H1 (cell line): ENCODE measurements at places on chromosomes 13 and 19. TPM values are rescaled to one million over a fixed set of nuclear protein-coding genes. Genes with fewer than 3 reads are reported as not detected.

Gene N4BP2L1
- 3.1 and 3.7 TPM in 2 replicates for total RNA-seq

DNA sequence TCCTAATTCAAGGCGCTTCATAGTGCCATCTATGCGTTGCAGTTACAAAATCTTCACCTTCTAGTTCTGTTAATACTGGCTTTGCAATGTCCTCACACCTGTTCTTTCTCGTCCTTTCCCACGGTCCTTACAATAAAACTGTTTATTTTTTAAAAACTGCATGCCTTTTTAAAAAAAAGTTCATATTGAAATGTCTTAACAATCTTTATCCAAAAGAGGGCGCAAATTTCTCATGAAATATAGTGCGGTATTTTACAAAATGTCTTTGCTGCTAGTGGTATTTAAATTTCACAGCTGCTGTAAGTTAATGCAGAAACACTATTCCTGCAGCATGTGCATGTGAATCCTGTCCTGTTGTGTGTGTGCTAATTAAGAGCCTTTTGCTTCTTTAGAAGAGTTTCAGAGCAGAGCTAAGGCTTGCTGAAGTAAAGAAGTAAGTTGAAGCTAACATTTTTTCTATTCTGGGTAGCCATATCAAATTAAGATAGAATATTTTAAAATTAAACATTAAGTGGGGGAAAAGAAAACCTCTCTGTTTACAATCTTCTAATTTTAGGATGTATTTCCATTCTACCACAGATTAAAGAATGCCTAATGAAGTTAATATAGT, 15.8 kb upstream of the CLDN10 start:
- H3K27me3 ChIP-seq = no peaks in the 10 kb centered on the region
- H3K36me3 ChIP-seq = no peaks in the 10 kb centered on the region
- H3K27ac ChIP-seq = no peak overlapping the region
- no peak for DNase-seq

- H3K27me3 ChIP-seq = no peaks in the 10 kb centered on the region
- H3K27ac ChIP-seq = no peak overlapping the region
- DNase-seq = no peak
- no peaks in the 10 kb centered on the region for H3K36me3 ChIP-seq
- no peaks in the 10 kb centered on the region for H3K4me1 ChIP-seq
These were observed 251.4 kb downstream of the ITGBL1 start for GRCh38 chr13:101703838-101704237.

DNA sequence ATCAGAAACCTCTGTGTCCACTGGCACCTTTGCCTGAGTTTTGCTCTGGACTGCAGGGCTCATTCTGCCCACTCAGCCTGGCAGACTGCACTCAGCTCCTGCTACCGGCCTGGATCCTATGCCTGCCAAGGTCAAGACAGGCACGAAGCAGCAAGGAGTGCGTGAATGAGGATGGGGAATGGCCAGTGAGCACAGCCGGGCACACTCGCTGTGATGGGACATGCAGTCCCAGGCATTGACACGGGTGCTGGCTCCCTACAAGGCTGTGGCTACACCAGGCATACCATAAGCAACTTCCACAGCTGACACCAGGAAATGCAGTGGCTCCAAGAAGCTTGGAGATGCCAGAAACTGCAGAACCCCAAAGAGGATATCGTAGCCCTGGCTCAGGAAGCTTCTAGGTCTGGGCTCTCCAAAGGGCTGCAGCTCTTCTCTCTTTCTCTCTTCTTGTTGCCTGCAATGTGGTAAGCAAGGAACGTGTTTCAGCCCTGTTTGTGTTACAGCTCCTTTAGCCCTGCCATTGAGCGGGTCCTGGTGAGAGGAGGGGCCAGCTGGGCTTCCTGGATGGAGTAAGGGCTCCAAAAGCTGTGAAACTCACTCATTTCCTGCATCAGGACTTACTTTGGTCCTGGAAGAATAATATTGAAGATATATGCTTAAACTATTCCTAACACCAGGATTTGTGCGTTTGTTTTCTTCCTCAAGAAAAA, 832.6 kb upstream of the SLITRK5 start:
- no peaks in the 10 kb centered on the region; the same call in 1 of the 2 replicates for H3K36me3 ChIP-seq
- no peak for DNase-seq
- no peak overlapping the region for H3K4me3 ChIP-seq
- H3K27ac ChIP-seq = no peak overlapping the region
- no peaks in the 10 kb centered on the region for H3K4me1 ChIP-seq

GRCh38 chr13:83498481-83499190, 383.6 kb downstream of the SLITRK1 start:
- no peak overlapping the region for H3K27ac ChIP-seq
- no peaks in the 10 kb centered on the region for H3K36me3 ChIP-seq
- no peak for DNase-seq
- no peaks in the 10 kb centered on the region for H3K27me3 ChIP-seq
- no peak overlapping the region for H3K4me3 ChIP-seq

DNA sequence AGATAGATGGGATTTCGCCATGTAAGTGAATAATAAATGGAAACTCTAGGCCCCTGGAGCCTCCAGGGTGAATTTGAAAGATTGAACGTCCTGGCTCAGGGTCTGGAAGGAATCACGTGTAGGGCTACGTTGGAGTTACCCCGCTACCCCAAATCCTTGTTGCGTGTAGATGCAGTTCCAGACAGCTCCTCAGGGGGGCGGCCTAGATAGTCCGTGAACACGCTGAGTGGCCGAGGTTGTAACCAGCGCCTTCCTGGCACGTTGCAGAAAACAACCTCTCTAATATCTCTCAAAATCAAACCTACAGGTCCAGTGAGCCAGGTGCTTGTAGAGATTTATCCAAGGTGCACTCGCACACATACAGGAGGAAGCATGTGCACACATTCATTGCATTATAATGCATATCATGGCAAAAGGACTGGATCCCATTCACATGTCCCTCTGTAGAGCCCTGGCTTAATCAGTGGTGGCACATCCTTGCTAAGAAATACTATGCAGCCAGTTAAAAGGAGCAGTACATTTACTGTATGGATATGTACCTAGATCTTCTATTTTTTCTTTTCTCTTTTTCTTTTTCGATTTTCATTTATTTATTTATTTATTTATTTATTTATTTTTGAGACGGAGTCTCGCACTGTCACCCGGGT, 2.5 kb upstream of the KEAP1 start:
- peaks cover 14% of the 10 kb centered on the region; the same call in 1 of the 2 replicates for H3K4me1 ChIP-seq
- no peaks in the 10 kb centered on the region for H3K27me3 ChIP-seq
- H3K36me3 ChIP-seq = no peaks in the 10 kb centered on the region
- H3K4me3 ChIP-seq = no peak overlapping the region
- H3K27ac ChIP-seq = no peak overlapping the region

DNA sequence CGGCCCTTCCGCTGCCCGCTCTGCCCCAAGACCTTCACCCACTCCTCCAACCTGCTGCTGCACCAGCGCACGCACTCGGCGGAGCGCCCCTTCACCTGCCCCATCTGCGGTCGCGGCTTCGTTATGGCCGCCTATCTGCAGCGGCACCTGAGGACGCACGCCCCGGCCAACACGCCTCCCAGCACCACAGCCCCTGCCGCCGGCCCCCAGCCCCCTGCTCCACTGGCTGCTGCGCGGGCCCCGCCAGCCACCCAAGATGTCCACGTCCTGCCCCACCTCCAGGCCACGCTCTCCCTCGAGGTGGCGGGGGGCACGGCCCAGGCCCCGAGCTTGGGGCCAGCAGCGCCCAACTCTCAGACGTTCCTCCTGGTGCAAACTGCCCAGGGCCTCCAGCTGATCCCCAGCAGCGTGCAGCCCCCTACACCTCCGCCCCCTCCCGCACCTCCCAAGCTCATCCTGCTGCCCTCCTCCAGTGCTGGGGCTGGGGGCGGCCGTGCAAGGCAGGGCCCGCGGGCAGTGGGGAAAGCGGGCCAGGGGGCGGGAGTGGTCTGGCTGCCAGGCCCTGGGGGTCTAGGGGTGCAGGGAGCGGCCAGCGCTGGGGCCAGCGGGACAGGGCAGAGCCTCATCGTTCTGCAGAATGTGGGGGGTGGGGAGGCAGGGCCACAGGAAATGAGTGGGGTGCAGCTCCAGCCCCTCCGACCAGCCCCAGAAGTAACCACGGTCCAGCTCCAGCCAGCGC, 1.9 kb upstream of the NAT14 start:
- no peaks in the 10 kb centered on the region for H3K4me1 ChIP-seq
- no peaks in the 10 kb centered on the region for H3K27me3 ChIP-seq
- H3K4me3 ChIP-seq = no peak overlapping the region
- no peaks in the 10 kb centered on the region for H3K36me3 ChIP-seq
- no peak overlapping the region for H3K27ac ChIP-seq
- DNase-seq = no peak

- no peak overlapping the region for H3K27ac ChIP-seq
- H3K27me3 ChIP-seq = no peaks in the 10 kb centered on the region
- H3K36me3 ChIP-seq = no peaks in the 10 kb centered on the region
- no peak for DNase-seq
- no peak overlapping the region for H3K4me3 ChIP-seq
These were observed 1.5 kb downstream of the KIR2DL3 start for GRCh38 chr19:54739587-54740497.

Gene MYPOP
- total RNA-seq = 11.1 and 12.6 TPM in 2 replicates

GRCh38 chr13:73691891-73692290, 442.3 kb downstream of the KLF12 start:
- no peaks in the 10 kb centered on the region; the same call in 1 of the 2 replicates for H3K4me1 ChIP-seq
- H3K4me3 ChIP-seq = no peak overlapping the region
- no peaks in the 10 kb centered on the region for H3K36me3 ChIP-seq
- no peak overlapping the region for H3K27ac ChIP-seq

Gene PNMA8A
- 21.6 and 22.8 TPM in 2 replicates for total RNA-seq

GRCh38 chr19:57280962-57281400, 696 bp downstream of the ZNF460 start:
- H3K36me3 ChIP-seq = peaks cover 18% of the 10 kb centered on the region
- H3K27ac ChIP-seq = peak overlapping the region; percentile 95
- H3K27me3 ChIP-seq = no peaks in the 10 kb centered on the region
- DNase-seq = no peak

Gene ZNF439
- 0.17 TPM in 1 of 2 replicates, not detected in the other for total RNA-seq

- H3K4me3 ChIP-seq = no peak overlapping the region
- H3K27ac ChIP-seq = no peak overlapping the region
- H3K27me3 ChIP-seq = no peaks in the 10 kb centered on the region
- no peaks in the 10 kb centered on the region for H3K36me3 ChIP-seq
- H3K4me1 ChIP-seq = peaks cover 3% of the 10 kb centered on the region; the same call in 1 of the 2 replicates
These were observed 1.3 kb upstream of the GALP start for GRCh38 chr19:56174550-56174949.

DNA sequence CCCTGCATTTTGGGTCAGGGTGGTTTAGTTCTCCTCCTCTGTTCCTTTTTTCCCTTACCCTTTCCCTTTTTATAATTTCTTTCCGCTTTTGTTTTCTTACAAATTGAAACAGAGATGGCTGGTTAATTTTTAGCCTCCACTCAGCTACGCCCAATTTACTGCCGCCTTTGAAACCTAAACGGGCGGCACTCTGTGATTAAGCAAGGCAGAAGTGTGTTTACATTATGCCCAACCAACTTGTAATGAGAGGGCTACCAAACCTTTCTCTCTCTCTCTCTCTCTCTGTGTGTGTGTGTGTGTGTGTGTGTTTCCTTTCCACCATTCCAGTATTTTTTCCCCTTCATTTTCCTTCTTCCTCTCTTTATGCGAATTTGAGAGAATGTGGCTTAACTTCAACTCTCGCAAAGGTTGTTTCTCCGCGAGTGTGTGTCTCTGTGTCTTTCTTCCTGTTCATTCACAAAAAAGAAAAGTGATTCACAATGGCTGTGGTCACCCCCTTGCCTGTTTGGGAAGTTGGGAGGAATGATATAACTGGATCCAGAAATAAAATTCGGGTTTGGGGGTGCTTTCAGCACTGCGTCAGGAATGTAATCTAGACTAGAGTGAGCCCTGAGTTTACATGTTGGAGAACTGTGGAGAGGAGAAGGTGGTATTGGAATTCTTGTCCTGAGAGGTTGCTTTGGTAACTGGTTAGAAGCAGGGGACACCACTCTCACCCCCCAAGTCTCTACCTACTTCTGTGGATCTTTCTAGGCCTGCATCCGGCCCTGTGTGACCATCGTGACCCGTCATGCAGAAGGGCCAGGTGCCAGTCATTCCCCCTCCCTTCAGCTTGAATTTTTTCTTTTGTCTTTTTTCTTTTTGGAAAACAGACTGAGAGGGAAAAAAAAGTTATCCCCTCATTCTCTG, 31.4 kb downstream of the NFIX start:
- H3K4me3 ChIP-seq = no peak overlapping the region
- no peak overlapping the region for H3K27ac ChIP-seq
- DNase-seq = no peak
- peaks cover 2% of the 10 kb centered on the region; the same call in 1 of the 2 replicates for H3K36me3 ChIP-seq

DNA sequence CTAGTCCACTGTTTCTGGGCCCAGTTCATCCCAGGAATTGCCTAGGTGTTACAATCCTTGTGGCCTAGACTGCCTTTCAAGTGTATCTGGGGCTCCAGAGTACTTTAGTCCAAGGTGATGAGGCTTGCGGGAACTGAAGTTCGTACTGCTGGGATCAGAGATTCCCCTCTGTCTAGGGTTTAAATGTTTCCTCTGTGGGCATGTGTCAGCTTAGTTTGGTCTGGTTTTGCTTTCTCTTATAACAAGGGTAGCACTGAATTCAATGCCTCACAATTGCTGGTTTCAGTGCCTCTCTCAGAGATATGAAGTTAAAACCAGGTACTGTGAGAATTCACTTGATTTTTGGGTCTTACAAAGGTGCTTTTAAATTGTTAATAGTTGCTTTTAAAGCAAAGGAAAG, 30.8 kb downstream of the RGCC start:
- H3K4me3 ChIP-seq = no peak overlapping the region
- H3K27ac ChIP-seq = no peak overlapping the region
- H3K4me1 ChIP-seq = no peaks in the 10 kb centered on the region
- H3K27me3 ChIP-seq = no peaks in the 10 kb centered on the region; the same call in none of the 2 replicates
- no peaks in the 10 kb centered on the region for H3K36me3 ChIP-seq

Gene IL4I1
- 0.67 and 0.76 TPM in 2 replicates for total RNA-seq

Gene TNFSF9
- 1.7 and 1.8 TPM in 2 replicates for total RNA-seq
